Cortex of kidney (tissue), 1 donor: ENCODE measurements at places on chromosomes 6 and 20.

DNA sequence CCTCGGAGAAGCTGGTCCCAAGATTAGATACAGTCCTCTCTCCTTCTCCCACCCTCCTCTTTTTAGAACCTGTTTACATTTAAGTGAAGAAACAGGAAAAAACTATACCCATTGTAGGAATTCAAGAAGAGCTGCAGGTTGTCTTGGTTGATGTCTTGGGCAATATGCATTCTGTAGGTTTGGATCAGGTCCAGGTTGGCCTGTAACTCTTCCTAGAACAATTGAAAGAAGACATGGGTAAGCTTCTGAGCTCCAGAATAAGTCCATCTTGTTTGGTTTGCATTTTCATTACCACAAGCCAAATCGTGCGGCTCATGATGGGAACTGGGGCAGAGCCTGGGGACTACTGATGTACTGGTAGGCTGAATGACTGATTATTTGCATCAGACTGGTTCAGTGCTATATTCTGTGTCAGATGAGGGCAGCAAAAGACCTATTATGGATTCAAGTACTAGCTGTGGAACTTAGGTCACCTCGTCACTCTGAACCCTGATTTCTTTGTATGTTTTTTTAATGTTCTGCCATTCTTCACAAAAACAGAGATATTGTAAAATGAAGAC is 20.3 kb upstream of the SLA2 start:
- DNase-seq: no peak

- DNase-seq: no peak
These were observed 392.3 kb downstream of the PLCB1 start for GRCh38 chr20:8524101-8525016.

DNA sequence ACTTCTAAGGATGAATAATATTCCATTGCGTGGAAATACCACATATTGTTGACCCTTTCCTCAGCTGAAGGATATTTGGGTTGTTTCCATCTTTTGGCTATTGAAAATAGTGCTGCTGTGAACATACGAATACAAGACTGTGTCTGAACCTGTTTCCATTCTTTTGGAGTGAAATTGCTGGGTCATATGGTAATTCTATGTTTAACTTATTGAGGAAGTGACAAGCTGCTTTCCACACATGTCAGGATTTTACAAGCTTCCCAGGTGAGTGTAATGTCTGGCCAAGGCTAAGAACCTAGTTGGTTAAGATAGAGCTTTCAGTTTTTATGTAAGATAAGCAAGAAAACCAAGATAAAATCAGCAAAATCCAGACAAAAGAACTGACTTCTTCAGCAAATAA is 48.8 kb downstream of the PPP1R3G start:
- no peak for DNase-seq

DNA sequence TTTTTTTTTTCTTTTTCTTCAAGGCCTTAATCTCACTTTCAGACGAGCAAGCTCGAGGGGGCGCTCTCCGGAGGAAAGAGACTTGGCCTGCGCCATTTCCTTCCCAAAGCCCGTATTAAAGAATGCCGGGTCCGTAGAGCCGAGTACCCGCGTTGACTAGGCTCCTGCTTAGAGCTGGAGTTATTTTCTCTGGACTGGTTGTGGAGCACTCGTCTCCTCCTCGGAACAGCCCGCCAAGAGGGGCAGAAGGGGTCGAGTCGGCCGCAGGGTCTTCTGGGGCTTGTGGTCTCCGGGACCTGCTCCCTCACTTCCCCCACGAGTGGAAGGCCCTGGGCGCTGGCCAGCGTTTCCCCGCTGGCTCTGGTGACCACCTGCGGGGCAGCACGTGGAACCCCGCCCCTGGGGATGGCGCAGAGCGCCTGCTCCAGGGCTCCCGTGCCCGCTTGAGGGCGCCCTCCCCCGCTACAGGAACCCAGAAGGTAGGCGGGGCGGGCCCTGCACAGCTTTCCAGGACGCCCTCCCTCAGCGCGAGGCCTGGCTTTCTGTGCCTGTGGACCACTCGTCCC is 2.7 kb upstream of the MEI4 start:
- DNase-seq: no peak

DNA sequence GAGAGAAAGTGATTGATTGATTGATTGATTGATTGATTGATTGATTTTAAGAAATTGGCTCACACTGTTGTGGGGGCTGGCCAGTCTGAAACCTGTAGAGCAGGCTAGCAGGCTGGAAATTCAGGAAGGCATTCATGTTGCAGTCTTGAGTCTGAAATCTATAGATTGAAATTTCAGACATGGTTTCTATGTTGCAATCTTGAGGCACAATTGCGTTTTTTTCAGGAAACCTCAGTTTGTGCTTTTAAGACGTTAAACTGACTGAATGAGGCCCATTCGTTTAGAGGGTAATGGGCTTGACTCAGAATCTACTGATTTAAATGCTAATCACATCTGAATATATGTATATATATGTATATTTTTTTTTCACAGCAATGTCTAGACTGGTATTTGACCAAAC is 106.3 kb downstream of the STXBP5 start:
- no peak for DNase-seq

- no peak for DNase-seq
These were observed 7.1 kb downstream of the PLEKHG1 start for GRCh38 chr6:150606647-150607328.

- no peak for DNase-seq
These were observed 42.1 kb upstream of the BTN3A2 start for GRCh38 chr6:26322645-26323482.

DNA sequence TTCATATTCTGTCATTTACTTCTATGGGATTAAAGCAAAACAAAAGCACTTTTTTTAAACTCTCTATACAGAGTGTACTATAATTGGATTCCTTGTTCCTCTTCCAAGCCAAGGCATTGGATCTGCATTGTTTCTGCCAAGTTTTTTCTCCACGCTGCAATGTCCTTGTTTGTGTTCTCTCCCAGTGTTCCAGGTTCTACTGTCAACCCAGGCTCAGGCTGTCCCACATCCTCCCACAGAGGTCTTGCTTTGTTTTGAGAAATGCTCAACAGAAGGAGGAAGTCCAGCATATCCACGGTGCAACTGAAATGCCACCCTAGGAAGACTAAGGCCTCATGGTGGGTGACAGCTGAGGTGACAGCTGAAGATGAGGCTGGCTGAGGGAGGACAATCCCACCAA is 287.1 kb upstream of the PRDM1 start:
- no peak for DNase-seq

DNA sequence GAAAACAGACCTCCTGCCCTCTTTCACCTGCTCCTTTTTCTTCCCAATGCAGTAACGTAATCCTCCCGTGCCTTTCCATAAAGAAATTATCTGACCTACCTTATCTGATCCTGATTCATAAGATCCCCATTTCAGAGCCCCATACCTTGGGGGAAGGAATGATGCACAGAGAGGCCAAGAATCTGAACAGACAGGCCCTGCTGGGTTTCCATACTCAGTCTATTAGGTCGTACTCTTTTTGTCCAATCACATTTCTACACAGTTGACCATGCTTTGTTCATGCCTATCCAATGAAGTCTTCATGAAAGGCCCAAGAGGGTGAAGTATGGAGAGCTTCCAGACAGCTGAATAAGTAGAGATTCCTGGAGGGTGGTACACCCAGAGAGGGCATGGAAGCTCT is 25.3 kb downstream of the SRPK1 start:
- DNase-seq: no peak
